ENCODE measurements at places on chromosomes 7 and 10.

DNA sequence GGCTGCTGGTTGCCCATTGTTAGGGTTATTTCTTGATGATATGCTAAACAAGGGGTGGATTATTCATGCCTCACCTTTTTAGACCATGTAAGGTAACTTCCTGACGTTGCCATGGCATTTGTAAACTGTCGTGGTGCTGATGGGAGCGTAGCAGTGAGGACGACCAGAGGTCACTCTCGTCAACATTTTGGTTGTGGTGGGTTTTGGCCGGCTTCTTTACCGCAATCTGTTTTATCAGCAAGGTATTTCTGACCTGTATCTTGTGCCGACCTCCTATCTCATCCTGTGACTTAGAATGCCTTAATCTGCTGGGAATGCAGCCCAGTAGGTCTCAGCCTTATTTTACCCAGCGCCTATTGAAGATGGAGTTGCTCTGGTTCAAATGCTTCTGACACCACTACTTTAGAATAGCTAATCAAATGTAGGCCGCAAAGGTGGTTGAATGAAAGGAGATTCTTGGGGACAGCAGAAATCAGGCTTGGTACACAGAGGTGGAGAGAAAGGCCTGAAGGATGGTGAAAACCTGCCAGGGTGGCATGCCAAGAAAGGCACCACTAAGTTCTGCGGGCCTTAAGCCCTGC is 17.9 kb upstream of the SMO start:
- DNase-seq = no peak

DNA sequence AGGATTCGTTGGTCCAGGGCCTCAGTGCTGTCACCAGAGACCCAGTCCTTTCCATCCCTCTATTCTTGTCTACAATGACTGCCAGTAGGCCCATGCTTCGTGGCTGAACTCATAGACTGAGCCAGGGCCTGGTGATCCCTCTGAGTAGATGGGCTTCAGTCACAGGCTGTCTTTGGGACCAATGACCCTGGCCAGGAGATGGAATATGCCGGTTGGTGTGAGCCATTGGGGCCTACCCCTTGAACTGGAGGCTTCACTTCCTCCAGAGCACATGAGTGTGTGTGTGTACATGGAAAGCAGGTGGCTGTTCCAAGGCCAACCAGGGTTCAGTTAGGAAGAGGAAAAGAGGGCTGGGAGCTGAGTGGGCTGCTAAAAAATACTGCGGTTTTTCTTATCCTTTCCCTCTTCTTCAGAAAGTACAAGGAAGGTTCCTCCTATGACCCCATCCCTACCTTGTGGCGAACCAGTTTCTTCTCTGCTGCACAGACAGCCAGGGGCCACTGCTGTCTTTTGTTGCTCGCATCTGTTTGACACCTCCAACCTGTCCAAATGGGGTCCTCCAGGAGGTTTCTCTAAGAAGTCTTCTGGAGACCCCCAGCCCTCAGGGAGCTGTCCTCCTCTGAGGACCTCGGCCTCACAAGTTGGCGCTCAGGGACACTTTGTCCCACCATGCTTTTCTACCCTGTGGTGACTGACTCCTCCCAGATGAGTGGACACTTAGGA is 36.6 kb downstream of the ADRA2A start:
- DNase-seq = peak; percentile 54

DNA sequence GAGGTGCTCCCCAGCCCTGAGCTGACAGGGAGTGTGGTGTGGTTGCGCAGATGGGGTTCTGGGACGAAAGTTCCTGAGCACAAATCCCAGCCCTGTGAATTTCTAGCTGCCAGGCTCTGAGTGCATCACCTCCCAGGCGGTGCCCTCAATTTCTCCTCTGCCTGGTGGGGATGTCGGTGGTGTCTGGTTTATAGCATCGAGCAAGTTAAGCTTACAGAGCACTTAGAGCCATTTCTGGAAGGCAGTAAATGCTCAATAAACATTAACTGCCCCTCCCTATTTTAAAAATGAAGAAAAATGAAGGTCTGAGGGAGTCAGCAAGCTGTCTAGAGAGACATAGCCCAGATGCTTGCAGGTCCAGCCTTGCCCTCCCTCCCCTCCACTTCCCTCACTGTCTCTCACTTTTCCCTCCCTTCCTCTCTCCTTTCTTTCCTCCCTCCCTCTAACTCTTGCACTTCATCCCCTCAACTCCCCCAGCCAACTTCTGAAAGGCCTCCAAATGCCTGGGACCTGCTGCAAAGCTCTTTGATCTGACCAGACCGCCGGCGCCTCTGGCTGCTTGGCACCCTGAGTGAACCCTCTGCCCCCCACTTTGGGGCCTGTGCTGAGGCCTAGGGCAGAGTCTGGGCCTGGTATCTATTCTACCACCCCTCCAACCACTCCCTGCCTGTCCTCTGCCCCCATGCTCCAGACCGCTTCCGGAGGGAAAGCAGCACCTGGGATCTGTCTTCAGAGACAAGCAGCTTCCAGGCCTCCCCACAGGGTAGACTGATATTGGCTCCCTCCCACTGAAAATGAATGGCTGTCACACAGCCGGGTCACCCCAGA is 438.3 kb downstream of the RPS24 start:
- peak; percentile 70 for DNase-seq

GRCh38 chr10:69549959-69550358 is 23.3 kb downstream of the NEUROG3 start:
- no peak for DNase-seq

DNA sequence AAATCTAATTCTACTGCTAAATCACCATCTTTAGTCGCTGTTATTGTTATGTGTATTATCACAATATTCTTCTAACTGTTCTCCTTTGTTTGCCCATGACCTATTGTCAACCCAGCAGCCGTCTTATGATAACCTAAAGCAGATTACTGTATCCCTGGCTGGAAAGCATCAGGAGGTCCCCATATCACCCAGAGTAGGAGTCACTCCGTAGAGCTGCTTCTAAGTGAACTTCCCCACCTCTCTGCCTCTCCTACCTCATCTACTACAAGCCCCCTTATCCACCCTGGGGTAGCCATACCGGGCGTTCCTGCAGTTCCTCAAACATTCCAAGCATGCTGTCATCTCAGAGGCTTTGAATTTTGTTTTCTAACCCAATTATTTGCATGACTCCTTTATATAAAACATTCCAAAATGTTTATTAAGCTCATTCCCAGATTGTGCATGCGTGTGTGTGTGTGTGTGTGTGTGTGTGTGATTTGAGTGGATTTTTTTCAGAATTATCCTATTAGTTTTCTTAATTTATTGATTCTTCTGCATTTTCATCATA is 39.7 kb downstream of the POU6F2 start:
- DNase-seq = no peak

- no peak for DNase-seq
These were observed 2.9 kb downstream of the LRGUK start for GRCh38 chr7:134129856-134130523.

- no peak for DNase-seq
These were observed 202.1 kb upstream of the NPVF start for GRCh38 chr7:25430200-25430931.

GRCh38 chr7:108261560-108262255 is 131.5 kb upstream of the LAMB4 start:
- no peak for DNase-seq

DNA sequence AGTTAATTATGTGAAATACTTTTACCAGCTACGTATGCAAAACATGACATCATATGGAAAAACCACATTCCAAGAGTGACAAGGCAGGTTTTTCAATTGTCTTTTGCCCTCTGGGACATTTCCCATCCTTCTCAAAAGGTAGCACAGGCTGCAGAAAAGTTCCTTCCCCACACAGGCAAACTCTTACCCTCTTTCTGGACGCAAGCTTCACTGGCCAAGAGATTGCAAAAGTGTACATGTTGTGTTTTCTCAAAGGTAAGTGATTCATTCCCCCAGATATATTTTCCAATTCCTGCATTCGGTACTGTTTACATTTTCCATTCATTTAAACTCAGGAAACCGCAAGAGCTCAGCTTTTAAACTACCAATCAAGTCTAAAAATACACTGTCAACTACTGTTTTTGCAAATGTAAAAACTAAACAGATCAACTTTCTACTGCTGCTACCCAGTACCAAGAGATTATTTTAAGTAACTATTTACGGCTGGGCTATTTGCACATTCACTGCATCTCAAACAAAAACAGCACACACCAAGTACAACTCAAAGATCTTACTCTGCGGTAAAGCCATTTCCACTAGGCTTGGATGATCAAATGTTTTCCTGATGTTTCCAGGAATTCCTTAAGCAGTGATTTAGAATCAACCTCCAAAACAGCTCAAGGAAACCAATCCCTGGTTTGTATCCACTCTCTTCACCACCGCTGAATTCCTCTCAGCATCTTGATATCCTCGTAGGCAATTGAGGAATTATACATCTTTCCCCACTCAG is 233.6 kb upstream of the CCDC6 start:
- no peak for DNase-seq

GRCh38 chr10:30039988-30040387 is 19.4 kb downstream of the JCAD start:
- DNase-seq = no peak

DNA sequence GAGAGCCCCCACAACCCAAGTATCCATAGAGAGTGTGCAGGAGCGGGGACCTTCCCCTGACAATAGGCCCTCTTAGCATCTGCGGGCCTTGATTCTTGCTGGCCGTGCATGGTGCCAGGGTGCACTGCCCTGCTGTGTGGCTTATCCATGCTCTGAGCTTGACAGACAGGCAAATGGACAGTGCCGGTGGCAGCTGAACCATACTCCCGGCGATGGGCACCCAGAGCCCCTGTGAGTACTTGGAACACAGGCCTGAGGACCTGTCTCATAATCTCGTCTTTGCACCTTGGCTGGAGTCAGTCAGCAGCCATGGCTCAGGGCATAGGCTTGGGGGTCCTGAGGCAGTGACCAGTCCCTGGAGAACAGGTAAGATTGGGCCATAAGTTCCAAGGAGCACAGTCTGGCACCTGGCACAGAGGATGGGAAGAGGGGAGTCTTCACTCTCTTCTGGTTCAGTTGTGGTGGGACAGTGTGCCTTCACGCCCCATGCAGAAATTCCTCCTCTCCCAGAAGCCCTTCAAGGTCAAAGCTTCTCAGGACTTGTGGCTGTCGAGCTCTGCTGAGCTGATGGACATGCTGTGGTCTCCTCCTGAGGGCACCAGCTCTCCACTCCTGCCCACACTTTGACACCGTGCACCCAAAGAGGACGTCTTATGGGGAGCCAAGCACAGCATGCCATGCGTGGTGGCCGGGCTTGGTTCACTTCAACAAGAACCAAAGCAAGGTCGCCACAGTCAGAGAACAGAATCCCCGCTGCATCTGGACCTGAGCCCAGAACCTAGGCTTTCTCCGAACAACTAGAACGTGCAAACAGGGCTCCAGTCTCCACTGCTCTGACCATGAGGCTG is 59.4 kb upstream of the CAMK2B start:
- peak; percentile 73 for DNase-seq

GRCh38 chr10:6621536-6621935 is 41.5 kb upstream of the PRKCQ start:
- no peak for DNase-seq

DNA sequence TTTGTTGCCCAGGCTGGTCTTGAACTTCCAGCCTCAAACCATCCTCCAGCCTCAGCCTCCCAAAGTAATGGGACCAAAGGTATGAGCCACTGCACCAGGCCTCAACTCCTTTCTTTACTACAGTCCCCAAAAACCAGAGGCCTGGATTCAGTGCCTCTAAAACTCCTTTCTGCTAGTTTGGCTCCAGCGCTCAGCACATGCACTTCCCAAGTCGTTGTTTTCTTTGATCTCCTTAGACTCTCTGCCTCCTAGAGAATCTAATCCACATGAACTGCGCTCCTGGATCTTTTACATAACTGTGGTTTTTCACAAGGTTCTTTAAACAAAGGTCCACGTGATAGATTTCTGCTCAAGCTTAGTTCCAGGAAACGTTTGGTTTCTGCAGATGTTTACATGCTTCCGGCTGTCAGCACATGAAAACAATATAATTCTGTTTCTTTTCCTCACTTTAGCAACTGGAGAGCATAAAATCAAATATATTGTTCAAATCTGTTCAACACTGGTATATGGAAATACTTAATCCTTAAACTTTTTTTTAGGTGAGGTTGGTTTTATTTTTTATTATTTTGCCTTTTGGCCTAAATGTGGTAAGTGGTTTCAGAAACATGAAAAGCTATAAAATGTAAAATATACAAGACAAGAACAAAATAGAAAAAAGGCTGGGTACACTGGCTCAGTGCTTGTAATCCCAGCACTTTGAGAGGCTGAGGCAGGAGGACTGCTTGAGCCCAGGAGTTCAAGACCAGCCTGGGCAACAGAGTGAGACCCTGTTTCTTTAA is 270.5 kb upstream of the MKLN1 start:
- no peak for DNase-seq

GRCh38 chr10:132636358-132636757 is 98.8 kb downstream of the INPP5A start:
- no peak for DNase-seq

DNA sequence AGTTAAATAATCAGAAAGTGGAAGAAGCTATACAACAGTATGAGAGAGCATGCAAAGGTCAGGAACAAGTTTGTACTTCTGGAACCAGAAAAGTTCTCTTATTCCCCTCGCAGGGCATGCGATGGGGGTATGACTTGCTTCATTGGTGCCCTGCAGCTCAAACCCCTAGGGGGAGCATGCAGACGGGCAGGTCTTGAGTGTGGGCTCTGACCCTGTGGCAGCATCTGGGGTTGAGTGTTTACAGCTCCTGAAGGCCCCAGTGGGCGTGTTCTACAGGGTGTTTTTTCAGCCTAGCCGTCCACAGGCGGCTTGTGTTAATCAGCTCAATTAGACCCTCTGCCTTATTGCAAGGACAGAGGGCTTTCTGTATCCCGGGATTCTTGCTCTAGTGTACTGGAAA is 44.5 kb downstream of the KIF20B start:
- DNase-seq = no peak

Measured in osteocyte (in vitro differentiated cells).